ENCODE measurements at places on chromosomes 7 and 10.

DNA sequence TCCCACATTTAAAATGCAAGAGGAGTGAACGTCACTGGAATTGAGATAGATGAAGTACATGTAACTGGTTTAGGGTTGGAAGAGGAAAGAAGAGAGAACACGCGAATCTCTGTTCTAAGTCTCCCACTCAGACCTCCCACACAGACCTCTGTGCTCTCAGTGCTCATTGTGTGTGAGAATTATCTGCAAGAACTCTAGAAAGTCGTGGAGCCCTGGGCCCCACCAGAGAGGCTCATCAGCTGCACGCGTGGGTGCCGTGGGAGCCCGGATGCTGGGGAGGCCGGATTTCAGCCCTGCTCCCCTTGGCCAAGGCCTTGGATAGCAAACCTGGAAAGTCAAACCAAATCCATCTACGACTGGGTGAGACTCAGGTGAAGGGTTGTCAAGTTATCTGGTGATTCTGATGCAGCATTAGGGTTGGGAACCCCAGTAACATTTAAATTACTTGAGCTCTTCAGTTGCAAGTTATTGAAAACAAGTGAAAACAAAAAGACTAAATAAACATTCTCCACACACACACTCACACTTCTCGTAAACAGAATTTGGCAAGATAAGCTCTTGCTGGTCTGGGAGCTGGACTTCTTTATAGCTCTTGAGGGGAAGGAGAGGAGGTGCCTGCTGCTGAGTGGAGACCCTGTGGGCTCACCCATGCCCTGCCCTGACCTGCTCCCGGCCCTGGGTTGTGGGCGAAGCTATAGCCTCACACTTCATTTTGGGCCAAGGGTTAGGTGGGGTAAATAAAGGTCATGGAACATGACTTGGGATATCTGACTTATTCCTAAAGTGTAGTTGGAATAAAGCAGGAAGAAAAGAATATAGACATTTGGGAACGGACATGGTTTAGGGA is 250.3 kb downstream of the ADARB2 start:
- DNase-seq, result no peak

- DNase-seq, result no peak
Observed at GRCh38 chr10:121740069-121740468, 141.8 kb upstream of the FGFR2 start.

GRCh38 chr10:93357680-93358079 is 124.5 kb downstream of the MYOF start:
- peak; percentile 35 for DNase-seq

DNA sequence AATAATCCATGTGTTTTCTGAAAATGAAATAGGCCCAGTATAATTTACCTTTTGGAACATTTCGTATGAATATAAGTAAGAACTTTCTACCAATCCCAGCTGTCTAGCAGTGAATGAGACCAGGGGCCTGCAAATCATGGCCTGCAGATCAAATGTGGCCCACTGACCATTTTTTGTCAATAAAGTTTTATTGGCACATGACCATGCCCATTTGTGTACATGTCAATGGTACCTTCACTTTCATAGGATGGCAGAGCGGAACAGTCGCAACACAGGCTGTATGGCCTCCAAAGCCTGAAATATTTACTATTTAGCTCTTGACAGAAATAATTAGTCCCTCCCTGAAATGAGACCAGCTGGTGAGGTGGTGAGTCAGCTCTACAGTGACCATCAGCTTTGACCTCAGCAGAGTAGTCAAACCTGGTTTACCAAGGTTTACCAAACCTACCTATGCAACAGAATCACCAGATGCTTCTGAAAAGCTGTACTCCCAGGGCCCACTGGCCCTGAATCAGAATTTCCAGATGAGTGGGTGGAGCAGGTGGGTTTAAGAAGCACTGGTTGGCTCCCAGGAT is 13.8 kb upstream of the C10orf90 start:
- no peak for DNase-seq

DNA sequence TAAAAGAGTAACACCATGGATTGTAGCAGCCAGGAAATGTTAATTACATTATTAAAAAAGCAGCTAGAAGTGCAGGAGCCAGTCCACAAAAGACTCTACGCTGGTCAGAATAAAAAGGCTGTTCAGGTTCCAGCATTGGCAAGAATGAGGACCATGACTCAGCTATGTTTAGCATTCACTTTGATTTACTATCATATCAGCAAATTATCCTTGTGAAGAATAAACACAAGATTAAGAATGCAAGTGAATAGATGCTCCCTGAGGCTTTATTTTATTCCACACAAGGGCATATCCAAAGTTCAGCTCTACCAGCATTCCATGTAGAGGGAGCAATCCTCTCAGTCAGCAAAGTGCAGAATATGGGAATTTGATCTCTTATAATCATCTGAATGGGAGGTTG is 13.6 kb downstream of the DGKB start:
- DNase-seq, result peak; percentile 1

DNA sequence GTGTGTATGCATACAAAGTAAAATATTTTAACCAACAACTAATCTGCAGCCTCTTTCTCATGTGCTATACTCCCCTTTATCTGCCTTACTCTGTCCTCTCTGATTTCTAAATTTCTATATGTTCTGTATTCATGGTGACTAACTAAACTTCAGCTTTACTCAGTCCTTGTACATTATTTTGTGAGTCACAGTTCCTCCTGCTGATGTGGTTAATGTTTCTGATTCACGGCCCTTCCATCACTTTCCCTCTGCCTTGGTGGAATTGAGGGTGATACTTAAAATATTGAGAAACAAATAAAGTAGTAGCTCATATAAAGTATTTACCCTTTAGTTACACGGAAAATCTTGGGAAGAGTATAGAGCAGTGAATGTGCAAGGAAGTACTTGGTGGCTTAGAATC is 899.1 kb upstream of the ZWINT start:
- DNase-seq, result no peak

- DNase-seq, result no peak
Observed at GRCh38 chr7:156668130-156668741, 27.7 kb downstream of the RNF32 start.

GRCh38 chr7:128255271-128255670 is 14.2 kb downstream of the LEP start:
- DNase-seq, result no peak

GRCh38 chr10:10702211-10702610 is 315.5 kb upstream of the CELF2 start:
- DNase-seq, result no peak

GRCh38 chr7:114970732-114971131 is 48.8 kb downstream of the MDFIC start:
- DNase-seq, result no peak

DNA sequence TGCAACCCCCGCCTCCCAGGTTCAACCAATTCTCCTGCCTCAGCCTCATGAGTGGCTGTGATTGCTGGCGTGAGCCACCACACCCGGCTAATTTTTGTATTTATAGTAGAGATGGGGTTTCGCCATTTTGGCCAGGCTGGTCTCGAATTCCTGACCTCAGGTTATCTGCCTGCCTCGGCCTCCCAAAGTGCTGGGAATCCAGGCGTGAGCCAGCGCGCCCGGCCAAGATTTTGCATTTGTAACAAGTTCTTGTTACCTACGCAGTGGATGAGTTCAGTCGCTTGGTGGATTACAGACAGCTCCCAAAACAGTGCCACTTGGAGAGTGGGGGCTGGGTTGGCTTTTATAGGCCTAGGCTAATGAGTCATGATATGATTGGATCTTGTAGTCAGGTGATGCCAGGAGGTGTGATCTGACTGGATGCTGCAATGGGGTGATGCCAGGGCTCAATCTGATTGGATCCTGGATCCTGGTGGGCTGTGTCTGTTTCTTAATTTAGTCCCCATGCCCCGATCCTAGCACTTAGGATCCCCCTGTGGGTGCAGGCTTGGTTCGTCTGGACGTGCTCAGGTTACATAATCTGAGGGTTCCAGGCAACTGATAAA is 20.3 kb downstream of the SBDS start:
- no peak for DNase-seq

- DNase-seq, result no peak
Observed at GRCh38 chr10:97494151-97494550, 4.1 kb downstream of the MMS19 start.

DNA sequence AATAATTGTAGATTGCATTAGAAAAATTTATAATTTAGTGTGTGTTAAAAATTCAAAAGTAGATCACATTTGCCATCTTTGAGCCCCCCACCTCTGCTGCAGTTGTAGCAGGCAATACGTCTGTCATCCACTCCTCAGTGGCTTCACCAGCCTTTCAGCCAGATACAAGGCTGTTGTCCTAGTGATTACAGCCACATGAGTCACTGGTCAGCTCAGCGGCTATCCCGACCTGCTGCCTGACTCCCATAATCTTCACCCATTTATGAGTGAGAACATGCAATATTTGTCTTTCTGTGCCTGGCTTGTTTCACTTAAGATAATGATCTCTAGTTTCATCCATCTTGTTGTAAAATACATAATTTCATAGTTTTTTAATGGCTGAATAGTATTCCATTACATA is 9.2 kb downstream of the OR2A5 start:
- no peak for DNase-seq

DNA sequence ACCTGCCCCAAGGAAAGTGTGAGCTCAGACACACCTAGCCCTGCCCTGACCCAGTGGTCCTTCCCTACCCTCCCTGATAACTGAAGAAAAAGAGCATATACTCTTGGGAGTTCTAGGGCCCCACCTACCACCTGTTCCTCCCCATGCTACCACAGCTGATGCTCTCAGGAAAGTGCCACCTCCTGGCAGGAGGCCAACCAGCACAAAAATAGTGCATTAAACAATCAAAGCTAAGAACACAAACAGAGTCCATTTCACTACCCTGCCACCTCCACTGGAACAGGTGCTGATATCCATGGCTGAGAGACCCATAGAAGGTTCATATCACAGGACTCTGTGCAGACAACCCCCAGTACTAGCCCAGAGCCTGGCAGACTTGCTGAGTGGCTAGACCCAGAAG is 288.6 kb upstream of the PHF14 start:
- no peak for DNase-seq

DNA sequence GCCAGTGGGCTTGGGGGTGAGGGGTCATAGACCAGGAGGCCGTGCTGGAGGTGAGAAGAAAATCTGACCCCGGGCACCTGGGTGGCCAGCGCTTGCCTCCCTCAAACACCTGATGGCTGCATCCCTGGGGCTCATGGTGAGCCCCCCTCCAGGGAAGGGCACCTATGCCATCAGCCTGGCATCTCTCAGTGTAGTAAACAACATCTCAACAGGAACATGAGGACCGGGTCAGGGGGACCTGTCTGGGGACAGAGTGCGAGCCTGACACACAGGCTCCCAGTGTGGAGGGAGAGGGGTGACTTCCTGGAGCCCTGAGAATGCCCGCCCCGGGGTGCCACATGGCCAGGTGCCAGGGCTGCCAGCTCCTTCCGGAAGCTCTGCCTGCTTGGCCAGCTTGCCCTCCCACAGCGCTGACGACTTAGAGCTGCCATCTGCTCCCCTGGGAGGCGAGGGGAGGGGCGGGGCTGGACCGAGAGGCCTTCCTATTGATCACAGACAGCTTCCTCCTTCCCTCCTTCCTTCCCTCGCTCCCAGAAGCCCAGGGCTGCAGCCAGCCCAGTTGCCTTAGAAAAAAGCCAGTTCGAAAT is 12.3 kb downstream of the STX1A start:
- DNase-seq, result peak; percentile 33

GRCh38 chr10:118106426-118106825 is 59.7 kb upstream of the RAB11FIP2 start:
- peak; percentile 24 for DNase-seq

DNA sequence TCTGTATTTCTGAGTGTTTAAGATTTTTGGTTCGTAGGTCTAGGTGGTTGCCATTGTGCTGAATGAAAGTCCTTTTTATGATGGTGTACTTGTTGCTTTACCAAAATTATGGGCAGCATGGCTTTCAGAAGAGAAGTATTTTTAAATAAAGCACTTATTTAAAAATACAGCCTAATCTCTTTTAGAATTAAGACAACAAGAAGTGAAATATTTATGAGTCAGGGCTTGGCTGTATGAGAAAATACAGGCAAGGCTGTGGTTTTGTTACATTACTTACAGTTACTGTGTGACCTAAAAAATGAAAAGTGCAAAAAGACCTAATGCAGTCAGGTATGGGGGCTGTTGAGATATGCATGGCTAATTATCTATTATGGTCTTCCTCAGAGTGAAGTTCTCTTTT is 185.2 kb upstream of the PPP1R3A start:
- peak; percentile 25 for DNase-seq

GRCh38 chr10:11146402-11147171 is 128.9 kb downstream of the CELF2 start:
- DNase-seq, result peak; percentile 49

DNA sequence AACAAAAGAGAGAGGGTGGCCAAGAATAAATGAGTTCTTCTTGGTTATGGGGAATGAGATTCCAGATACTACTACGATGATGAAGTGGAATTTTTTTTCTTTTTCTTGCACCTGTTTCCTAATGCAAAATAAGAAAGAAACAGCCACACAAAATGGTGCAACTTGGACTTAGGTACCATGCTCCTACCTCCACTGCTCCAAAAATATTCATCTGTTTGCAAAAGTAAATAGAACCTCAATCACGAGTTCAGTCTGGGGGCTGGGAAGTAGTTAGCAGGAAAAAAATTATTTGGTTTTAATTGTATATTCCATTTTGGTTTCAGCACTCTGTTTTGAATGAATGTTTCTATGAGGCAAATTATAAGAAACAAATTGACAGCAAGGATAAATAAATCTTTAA is 73.5 kb downstream of the SLC25A13 start:
- no peak for DNase-seq

GRCh38 chr7:96303105-96303685 is 18.7 kb downstream of the SLC25A13 start:
- DNase-seq, result no peak

- no peak for DNase-seq
Observed at GRCh38 chr10:108362296-108362695, 1197.8 kb upstream of the SORCS1 start.

DNA sequence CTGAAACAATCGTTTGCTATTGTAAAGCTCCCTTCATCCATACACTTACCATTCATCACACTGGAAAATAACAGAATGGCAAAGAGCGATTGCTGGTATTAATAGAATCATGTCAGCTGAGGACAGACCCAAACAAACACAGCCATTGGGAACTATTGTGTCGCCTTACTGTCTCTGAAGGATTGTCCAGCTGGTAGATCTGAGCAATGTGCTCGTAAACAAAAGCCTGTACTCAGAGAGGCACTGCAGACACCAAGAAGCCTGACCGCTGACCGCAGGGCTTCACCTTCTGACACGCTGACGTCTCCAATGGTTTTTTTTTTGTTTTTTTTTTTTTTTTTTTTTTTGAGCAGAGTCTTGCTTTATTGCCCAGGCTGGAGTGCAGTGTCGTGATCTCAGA is 151.0 kb upstream of the FRMD4A start:
- DNase-seq, result no peak

GRCh38 chr7:147089608-147090007 is 973.0 kb downstream of the CNTNAP2 start:
- DNase-seq, result no peak

- no peak for DNase-seq
Observed at GRCh38 chr7:130940326-130940725, 206.3 kb upstream of the KLF14 start.

GRCh38 chr10:86648704-86649427 is 5.5 kb upstream of the OPN4 start:
- peak; percentile 61 for DNase-seq

DNA sequence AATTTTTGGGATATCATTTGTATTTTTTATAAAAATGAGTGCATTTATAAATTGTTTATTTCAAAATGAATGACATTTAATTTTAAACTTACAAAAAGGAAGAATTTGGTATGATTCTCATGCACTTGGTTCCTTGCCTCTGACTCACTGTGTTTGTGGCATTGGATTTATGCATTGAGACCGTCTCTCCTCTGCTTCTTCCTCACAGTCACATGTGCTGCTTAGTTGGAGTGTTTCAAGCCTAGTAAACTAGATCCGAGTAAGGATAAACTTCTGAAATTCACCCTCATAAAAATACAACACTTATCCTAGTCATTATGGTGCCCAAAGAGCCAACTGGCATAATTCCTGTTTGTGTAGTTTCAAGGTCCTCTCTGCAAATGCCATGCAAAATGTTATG is 19.1 kb upstream of the FZD8 start:
- no peak for DNase-seq

All from fibroblast of skin of abdomen (primary cell).